Natural killer cell (primary cell): ENCODE measurements at places on chromosomes 2 and 18.
A peak's percentile ranks its signal among the peaks of the same experiment; 100 is the strongest.

DNA sequence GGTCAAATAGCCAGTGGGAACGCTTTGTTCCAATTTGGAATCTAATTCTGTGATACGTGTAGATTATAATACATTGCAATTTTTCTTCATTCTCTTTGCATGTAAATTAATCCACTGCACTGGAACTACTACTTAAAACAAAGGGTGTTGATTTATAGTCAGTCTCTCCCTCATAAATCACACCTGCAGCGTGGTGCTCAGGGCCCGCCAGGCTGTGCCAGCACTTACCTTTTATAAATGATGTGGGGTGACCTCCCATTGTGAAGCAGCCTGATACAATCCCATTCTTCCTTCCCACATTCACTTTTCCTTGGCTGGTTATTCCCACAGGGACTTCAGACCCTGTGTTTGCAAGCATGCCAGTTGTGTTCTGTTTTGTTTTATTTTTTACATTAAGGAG is 302.3 kb upstream of the ID2 start:
- no peak for DNase-seq

DNA sequence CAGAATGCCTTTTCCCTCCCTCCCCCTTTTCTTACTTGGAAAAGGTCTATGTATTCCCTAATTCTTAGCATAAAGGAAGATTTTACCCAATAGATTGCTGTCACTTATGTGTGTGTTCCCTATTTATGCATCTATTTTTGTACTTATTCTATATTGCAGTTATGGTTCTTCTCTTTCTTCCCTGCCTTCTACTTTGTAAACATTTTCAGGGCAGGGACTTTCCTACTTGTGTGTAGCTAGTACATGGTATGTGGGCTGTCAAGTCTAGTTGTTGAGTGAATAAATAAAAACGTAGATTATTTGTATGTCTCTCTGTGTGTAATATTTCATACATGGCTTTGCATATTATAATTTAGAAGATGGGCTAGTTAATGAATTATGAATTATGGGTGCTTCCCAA is 45.3 kb downstream of the PSMD14 start:
- no peak for DNase-seq

DNA sequence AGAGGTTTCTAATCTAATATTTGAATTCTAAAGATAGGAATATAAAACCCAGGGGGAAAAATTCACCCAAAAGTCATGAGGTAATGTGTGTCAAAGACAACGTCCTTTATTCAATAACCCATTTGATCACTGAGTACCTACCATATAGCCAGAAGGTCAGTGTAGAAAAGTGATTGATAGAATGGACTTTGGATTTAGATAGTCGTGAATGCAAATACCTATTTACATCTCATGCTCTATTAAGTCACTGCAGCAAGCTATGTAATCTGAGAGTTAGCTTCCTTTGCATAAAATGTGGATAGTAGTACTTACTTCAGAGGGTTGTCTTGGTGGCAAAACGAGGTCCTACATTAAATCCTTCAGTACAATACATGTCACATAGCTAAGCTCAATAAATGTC is 27.8 kb upstream of the TRIB2 start:
- no peak for DNase-seq

- DNase-seq = no peak
Measured at GRCh38 chr2:55420439-55420725, 726 bp upstream of the CCDC88A start.

DNA sequence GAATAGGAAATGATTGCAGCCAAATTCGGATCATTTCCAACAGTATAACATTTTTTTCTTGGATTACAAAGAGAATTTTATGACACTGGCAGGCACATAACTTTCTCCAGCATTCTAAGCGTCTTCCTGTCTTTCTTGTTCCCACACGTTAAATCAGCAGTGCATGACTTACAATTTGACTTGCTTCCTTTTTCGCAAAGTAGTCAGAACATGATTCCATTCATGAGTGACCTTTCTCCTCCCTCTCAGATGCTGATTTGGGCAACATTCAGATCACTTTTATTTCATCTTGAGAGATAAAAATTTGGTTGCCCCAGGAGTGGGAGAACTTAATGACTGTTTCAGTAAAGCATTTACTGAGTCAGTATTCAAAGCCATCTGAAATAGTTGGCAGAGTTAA is 858.7 kb upstream of the ACVR2A start:
- no peak for DNase-seq

GRCh38 chr18:25979369-25980040 is 110.9 kb downstream of the SS18 start:
- no peak for DNase-seq

DNA sequence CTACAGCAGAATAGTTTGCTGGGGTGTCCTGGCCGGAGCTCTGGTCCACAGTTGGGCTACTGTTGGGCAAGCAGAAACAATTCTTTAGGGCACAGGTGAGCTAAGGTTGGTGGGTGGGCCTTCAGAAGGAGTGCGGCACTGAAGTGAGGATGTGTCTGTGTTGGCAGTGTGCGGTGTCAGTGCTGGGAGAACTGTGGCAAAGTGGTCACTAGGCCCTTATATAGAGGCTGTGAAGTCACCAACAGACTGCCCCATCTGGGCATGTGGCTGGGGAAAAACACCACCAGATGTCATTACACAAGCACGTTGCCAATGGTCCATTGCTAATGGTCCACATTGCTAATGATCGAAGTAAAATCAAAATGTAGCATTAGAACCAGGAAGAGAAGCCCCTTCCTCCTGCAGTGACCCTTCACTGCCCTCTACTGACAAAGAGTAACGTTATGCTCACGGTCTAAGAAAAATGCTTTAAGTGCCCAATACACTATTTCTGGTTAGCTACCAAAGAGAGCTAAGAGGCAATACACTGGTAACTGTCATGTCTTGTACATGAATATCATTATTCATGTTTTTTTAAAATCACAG is 21.3 kb downstream of the SCN1A start:
- DNase-seq = peak; percentile 4

DNA sequence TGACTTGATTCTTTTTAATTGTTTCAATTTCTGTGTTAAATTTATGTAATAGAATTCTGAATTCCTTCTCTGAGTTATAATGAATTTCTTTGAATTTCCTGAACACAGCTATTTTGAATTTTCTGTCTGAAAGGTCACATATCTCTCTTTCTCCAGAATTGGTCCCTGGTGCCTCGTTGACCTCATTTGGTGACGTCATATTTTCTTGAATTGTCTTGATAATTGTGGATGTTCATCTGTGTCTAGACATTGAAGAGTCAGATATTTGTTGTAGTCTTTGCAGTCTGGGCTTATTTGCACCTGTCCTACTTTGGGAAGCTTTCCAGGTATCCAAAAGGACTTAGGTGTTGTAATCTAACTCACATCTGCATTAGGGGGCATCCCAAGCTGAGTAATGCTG is 111.4 kb upstream of the LRRTM4 start:
- DNase-seq = no peak

DNA sequence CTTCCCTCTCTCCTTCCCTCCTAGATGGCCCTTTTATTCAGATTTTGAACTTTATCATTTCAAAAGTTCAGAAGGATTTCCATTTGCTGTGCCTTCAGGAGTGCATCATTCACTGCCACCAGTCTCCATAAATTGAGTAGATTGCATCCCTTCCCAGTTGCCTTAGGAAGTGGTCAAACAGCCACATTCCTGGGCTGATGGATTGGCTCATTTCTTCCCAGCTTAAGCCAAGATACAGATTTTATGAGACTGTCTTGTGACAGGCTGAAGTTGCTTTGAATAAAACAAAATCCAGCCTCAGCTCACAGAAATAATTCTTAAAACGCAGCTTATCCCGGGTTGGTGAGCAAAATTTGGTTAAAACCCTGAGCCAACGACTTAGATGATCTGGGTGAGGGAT is 9.8 kb downstream of the NRP2 start:
- DNase-seq = no peak

GRCh38 chr18:34352385-34353163 is 127.9 kb upstream of the NOL4 start:
- DNase-seq = no peak

DNA sequence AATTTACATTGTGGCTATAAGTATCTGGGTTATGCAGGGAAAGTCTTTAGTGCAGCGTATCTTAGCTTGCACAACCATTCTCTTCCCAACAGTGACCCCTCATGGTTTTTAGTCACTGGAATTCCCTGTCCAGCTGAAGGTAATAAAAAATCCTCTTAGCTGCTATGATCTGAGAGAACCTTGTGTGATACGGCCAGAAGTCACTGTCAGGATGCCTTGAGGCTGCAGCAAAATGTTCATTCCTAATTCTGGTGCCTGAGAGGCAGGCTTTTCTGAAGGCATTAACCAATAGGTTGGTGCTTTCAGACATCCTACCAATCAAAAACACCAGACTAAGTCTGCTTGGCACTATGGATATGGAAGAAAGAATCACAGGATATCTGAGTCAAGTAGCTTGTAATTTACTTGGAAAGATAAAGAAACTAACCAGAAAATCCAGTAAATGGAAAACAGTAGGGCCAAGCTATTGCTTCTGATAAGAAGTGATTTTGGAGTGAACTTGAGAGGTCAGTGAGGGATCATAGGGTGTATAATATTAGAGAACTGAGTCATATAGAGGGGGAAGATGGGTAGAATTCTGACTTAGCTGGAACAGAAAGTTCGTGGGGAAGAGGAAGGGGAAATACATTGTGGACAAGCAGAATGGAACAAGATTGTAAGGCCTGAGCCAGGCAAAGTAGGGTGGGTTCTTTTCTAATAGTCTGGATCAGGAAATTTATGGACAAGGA is 89.0 kb upstream of the SLC14A2 start:
- DNase-seq = no peak

DNA sequence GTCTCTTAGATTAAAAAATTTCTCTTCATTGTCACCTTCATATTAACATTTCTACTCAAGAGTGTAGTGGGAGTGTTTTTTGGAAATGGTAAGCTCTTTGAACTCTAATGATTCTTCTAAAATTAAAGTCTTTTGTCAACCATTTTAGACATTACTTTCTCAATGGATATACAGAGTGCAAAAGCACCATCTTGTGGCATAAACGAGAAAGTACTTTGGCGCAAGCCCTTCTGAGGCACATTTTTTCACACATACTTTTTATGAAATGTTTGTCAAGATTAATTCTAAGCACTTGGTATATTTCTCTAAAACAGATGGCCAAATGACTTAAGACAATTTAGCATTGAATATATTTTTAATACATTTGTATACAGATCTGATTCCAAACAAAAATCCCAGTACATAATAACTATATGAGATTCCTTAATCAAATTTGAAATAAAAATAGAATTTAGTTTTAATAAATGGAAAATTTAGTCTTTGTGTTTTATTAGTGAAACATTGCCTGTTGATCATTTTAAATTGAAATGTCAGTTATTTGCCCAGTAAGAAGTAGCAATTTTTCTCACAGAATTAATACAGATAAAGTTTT is 63.3 kb upstream of the GALNT5 start:
- DNase-seq = no peak

GRCh38 chr2:47708801-47709499 is 74.0 kb upstream of the MSH6 start:
- DNase-seq = no peak

- no peak for DNase-seq
Measured at GRCh38 chr2:147469471-147469870, 375.4 kb upstream of the ACVR2A start.

GRCh38 chr2:101864426-101864825 is 127.3 kb upstream of the IL1R2 start:
- no peak for DNase-seq

DNA sequence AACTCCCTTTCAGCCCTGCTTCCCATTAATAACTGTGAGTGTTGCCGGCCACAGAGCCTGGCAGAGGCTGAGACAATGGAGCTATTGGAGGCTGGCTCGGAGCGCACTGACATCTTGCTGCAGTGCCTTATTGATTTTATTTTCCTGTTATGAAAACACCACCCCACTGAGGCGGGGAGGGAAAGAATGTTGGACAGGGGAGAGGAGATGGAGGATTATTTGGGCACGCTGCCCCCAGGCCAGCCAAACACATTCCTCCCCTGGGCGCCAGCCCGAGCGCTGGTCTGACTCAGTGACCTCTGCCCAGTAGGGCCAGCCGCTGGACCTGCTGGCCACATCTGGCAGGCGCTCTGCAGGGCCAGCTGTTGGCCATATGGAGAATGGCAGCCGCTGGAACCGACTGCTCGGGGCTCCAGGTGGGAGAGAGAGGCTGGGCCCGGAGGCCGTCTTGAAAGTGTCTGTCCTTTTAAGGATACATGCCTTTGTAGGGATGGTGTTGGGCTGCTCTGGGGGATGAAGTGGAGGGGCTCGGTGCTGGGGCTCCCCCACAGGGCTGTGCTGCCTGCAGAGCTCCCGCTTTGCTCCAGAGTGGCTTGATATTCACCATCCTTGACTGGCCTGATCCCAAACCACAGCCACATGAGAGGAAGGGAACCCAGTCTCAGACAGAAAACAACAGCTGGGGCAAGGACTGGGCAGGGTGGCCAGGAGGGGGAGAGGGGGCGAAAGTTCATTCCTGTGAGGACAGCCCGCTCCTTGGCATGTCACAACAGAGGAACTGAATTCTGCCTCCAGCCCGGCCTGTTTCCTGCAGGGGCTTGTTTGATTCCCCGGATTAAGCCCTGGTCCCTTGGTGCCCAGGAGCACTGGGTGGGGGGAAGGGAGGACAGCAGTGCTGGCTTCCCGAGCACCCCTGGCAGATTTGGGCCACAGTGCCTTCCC is 179.0 kb downstream of the KLHL29 start:
- DNase-seq = no peak

- no peak for DNase-seq
Measured at GRCh38 chr2:17752246-17752645, 1.4 kb downstream of the SMC6 start.

GRCh38 chr2:156589381-156590079 is 153.4 kb downstream of the GPD2 start:
- DNase-seq = peak; percentile 68

- DNase-seq = no peak
Measured at GRCh38 chr2:238107525-238108422, 7.6 kb downstream of the ESPNL start.

DNA sequence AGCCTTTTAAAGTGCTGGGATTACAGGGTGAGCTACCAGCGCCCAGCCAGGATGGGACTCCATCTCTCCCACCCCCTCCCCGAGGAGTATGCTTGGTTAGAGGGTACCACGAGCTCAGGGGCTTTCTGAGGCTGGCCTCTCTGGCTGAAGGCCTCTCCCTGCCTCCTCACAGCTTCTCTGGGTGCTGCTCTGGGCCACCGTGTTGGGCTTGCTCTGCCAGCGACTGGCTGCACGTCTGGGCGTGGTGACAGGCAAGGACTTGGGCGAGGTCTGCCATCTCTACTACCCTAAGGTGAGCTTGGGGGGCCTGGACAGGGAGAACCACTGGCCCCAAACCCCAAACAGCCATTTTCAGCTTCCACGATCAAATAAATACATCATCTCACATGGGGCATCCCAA is 2.9 kb downstream of the SLC11A1 start:
- DNase-seq = no peak

GRCh38 chr2:65586516-65586915 is 154.1 kb upstream of the SPRED2 start:
- no peak for DNase-seq

- DNase-seq = no peak
Measured at GRCh38 chr18:78582898-78583738, 396.5 kb upstream of the SALL3 start.
